ENCODE measurements at places on chromosomes 6 and 20.

- DNase-seq, result no peak
Measured at GRCh38 chr6:159832946-159833345, 32.9 kb downstream of the PNLDC1 start.

DNA sequence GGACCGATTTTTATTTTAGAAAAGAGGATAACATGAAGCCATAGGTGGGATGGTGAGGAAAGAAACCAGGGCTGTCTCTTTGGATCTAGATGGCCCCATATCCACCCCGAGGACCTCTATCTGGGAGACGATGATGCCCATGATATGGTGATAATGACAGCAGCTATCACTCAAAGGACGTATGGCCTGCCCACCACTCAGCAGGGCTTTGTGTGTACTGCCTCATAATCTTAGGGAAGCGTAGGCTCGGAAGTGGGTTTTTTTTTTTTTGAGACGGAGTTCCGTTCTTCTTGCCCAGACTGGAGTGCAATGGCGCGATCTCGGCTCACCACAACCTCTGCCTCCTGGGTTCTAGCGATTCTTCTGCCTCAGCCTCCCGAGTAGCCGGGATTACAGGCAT, 8.2 kb upstream of the TAF8 start:
- no peak for DNase-seq

DNA sequence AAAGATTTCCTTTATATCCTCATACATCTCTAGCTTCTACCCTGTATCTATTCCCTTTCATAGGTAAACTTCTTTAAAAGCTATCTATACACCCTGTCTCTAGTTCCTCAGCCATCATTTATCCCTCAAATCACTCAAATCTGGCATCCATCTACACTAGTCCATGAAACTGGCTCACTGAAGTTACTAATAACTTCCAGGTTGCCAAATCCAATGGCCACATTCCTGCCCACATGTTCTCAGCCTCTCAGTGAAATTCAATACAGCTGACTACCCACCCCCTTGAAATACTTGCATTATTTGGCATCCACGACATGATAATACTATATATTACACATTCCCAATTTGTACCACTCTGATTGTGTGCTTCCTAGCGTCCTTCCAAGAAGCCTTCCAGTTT, 8.7 kb downstream of the REPS1 start:
- DNase-seq, result no peak

GRCh38 chr20:35091816-35092523, 637 bp downstream of the TRPC4AP start:
- DNase-seq, result no peak

DNA sequence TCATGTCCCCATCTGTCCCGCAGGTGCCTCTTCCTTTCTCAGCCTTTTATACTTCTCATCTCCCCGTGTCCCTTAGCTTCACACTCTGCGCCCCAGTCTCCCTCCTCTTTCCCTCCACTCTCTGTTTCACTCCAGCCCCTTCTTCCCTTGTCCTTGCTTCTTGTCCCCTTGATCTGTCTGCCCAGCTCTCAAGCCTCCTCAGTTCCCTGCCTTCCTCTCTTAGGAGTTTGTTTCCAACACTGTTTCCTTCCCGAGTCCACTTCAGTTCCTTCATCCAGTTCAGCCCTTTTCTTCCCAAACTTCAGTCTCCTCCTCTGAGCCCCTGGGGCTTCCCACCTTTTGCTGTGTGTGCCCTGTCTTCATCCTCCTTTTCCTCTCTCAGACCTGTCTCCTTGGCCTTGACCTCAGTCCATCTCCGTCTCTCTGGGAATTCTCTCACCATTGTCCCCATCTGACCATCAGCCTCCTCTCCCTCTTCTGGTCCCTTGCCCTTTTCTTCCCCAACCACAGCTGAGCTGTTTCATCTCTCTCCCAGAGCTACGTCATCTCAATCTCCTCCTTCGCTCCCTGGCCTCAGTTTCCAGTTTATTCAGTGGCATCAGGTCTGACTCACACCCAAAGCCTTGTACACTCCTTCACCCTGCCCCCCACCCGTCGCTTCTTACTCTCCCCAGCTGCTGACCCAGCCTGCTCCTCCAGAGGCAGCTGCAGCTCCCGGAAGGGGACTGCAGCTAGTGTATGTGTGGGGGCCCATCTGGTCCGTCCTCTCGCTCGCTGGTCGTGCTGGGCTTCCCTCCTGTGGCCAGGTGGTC, 2.7 kb upstream of the DDR1 start:
- no peak for DNase-seq

DNA sequence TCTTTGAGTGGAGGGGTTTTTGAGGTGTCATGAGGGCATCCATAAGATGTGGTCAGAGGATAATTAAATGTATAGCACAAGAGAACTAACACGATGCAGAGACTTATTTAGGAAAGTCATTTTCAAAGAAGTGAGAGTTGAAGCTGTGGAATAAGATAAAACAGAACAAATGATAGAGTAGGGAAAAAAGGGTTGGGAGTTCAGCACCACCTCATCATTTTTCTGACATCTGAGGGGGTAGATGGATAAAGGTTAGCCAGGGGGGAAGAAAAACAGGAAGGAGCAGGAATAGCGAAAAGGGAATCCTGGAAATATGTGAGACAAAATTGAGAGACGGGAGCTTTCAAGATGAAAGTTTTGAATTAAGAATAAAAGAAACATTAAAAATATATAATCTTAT, 434.2 kb downstream of the NKAIN2 start:
- DNase-seq, result no peak

Data from AML-193 (cell line).